T1000 (cell line): ENCODE measurements at places on chromosomes 16 and 17.

GRCh38 chr17:47230864-47231263 lies 21.7 kb downstream of the MYL4 start:
- no peak for DNase-seq

DNA sequence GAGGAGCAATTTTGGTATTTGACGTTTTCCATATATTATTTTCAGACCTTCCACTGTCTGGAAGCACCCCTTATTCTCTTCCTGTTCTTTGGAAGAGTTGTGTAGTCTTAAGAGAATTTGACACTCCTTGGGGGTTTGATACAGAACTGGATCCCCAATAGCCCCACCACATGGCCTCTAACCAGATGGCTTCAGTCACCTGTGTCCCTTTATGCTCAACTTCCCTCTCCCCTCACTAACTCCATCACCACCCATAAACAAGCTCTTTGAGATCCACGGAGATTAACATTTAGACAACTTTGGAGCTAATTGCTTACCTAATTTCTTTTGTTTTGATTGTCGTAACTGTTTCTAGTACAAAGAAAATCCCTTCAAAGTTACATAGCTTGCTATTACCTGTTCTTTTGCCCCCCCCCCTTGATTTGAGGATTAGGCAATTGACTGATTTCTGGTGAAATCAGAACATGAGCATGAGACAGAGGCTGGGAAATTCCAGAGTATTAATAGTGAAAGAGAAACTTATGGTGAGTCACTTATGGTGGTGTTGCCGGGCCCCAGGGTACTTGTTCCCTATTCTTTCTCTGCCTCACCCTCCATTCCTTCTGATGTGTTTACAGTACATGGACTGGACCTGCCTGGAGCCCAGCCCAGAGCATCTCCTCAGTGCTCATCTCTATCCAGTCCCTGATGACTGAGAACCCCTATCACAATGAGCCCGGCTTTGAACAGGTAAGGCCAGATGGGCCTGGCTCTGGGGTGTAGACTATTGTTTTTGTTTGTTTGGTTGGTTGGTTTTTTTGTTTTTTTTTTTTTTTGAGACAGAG lies 7.5 kb downstream of the UBE2Z start:
- peak; percentile 45 for DNase-seq

- DNase-seq, result no peak
These were observed 1.1 kb downstream of the CLUAP1 start for GRCh38 chr16:3501783-3502400.

- peak; percentile 16 for DNase-seq
These were observed 8.9 kb upstream of the RAPGEFL1 start for GRCh38 chr17:40168262-40168832.
